ENCODE measurements at places on chromosomes 11 and 22.

GRCh38 chr11:132909021-132909606 is 623.2 kb downstream of the OPCML start:
- no peak for DNase-seq

DNA sequence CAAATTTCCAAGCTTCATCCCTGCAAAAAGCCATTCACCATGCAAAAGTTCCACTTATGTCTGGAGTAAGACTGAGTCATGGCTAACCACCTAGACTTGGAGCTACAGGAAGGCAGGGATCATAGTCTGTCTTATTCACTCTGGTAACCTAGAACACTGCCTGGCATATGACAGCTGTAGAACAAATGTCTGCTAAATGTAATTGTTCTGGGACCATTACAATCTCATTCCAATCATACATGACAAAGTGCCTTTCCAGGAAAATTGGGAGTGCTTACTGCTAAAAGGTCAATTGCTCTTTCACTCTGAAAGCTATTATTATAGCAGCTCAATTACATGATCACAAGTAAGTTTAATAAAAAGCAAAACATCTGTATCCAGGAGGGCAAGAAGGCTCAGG is 99.1 kb upstream of the CHRM4 start:
- no peak for DNase-seq

DNA sequence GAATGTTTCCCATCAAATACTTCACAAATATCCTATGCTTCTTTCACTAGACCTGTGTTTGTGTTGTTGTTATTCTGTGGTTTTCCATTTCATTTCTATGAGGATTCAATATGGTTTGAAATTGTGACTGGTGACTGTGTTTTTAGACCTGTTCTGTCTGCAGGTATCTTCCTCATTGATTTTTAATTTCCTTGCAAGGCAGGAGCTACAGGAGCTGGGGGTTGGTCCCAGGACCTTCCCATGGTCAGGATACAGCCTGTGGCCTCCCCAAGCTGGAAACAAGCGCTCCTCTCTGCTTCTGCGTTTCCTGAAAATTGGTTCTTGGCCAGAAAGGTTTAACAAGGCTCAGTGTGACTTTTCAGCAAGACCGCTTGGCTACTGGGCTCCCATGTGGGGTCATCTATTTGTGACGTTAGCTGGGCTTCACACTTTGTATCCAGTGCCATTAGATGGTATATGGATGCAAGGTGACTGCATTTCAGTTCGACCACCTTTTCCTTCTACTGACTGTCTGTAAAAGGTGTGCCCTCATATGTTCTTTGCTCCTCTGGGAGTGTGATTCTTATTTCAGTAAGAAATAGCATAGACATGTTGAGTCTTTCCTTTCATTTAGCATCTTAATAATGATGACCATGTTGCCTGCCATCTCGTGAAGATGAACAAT is 21.5 kb downstream of the IGLL5 start:
- no peak for DNase-seq

DNA sequence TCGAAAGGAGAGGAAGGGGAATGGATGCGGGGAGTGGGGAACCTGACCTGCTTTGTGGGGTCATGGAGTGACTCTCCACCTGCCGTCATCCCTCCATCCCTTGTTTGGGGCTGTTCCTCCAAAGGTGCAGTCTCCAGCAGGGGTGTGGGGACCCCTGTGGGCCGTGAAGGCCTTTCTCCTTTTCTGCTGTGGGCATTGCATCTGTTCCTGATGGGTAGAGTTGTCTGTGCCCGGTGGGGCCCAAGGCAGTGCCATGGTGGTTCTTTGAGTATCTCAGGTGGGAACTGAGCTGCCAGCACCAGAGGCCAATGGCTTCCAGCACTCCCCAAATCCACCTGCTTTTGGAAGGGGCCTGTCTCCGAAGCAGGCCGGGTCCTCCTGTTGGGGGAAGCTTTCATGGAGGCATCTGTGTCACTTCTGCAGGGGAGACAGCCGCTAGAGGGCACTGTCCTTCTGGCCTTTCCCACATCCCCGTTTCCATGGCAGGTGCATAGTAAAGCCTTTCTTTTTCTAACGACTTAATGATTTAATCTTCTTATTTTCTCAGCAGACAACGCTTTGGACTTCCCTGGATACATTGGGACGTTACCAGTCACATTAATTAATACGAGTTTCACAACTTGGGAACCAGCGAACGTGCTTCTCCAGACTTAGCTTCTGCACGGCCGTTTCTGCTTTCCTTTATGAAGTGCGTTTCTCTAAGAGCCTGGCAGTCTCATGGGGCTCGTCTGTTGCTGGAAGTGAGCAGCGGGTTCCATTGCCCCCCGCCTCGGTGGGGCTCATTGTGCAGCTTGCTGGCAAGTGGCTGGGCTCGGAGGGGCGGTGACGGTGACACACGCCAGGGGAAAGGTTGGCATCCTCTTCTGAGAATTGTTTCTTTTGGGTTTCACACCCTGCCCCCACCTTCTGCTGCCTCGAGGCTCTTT is 57.1 kb downstream of the PARVB start:
- DNase-seq, result peak; percentile 55

DNA sequence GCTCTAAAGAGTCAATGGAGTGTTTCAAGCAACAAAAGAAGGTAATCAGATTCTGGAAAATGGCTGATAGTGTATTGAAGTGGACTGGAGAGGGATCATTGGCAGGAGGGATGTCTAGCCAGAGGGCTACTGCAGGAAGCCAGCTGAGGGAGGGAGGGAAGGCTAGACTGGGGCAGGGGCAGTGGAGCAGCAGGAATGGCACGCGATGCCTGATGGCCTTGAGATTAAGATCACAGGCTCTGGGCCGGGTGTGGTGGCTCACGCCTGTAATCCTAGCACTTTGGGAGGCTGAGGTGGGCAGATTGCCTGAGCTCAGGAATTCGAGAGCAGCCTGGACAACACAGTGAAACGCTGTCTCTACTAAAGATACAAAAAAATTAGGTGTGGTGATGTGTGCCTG is 47.5 kb upstream of the PRDM11 start:
- DNase-seq, result no peak
